ENCODE measurements at places on chromosomes 4 and X.

DNA sequence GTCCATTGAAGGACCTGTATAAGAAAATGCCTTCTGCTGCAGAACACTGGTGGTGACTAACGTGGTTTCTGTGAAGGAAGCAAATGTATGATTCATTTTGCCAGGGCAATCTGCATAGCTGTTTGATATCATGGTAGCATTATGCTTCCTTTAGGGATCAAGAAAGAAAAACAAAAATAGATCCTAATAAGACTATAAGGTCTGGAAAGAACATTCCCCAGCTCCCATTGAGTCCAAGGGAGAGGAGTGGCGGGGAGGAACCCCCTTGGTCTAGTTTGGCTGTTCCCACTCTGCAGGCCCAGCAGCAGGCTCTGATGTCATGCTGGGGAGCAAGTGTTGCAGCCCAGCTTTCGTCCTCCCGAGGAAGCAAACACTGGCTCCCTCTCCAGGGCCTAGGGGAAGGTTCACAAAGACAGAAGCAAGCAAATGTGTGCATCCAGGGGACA is 154.5 kb upstream of the GALNT7 start:
- DNase-seq = no peak

- no peak for DNase-seq
Measured at GRCh38 chr4:55925241-55925640, 23.5 kb upstream of the CEP135 start.

DNA sequence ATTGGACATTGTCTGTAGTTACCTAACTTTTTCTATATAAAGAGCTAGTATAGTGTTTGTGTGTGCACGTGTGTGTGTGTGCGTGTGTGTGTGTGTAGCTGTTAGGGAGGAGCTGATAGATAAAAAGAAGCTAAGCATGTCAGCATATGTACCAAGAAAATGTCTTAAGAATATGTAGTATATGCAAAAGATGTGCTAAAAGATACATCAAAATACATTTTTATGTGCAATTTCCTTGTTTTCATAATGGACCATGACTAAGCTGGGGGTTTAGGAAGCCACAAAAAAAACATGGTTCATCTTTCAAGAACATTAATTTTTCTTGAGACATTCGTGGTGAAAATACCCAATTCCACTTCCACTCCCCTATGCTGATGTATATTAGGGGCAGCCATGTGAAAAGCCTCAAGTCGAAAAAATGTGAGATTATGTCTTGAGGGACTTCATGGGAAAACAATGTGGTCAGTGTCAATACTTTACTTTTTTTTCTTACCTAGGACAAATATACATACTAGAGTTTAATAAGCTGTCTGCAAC is 1599.7 kb downstream of the ARAP2 start:
- DNase-seq = no peak

DNA sequence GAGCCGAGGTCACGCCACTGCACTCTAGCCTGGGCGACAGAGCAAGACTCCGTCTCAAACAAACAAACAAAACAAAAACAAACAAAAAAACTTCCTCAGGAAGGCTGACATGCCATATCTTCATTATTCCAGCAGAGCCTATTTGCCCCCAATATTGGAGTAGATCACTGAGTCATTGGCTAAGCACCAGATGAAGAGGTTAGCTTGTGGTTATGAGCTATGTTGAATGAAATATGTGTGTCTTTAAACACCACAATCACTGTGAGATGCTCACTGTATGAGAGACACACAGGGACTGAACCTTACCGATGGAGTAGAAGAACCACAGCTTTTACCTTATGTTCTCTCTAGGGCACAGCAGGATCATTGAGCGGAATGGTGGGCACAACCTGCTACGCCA is 122.1 kb upstream of the EOLA2 start:
- DNase-seq = no peak

GRCh38 chr4:150890246-150890645 is 124.8 kb downstream of the LRBA start:
- DNase-seq = no peak

GRCh38 chr4:186170966-186171365 is 20.4 kb upstream of the CYP4V2 start:
- DNase-seq = no peak

DNA sequence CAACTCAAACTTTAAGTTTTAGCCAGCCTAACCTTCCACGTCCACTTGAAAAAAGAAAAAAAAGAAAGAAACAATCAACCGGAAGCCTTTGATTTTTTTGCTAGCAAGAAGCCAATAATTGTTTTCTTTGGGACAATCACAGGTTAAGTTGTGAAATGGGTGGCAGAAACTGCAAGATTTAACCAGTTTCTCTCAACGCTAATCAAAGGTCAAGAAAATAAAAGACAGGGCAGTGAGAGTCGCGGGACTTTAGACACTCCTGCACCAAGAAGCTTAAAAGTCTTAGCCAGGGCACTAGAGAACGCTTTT is 1.0 kb downstream of the ACSL1 start:
- no peak for DNase-seq

DNA sequence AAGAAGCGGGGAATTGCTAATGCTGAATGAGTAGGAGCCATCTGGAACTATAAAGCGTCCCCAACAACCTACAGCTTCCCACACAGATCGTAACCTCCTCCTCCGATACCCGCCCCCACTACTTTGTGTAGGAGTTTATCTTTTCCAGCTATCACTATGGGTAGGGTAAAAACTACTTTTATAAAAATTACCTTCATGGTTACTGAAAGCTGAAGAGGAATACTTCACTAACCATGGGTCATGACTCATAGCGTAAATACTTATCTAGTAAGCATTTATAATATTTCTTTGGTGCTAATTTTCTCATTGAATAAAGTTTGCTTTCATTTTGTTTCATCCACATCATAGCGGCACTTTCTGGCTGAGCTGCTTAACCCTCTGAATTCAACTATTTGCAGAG is 79.4 kb upstream of the TNIP3 start:
- DNase-seq = no peak

GRCh38 chrX:16852617-16853179 is 17.5 kb downstream of the RBBP7 start:
- no peak for DNase-seq

GRCh38 chrX:45771560-45772340 is 571.1 kb upstream of the DIPK2B start:
- no peak for DNase-seq

All from stimulated activated CD8-positive, alpha-beta memory T cell treated with anti-CD3 and anti-CD28 coated beads, Interleukin-2, amount 100 ng/mL, for 1 hour (primary cell).